Dorsolateral prefrontal cortex (tissue), 122 donors: ENCODE measurements at places on chromosomes 3 and 15. TPM values are rescaled to one million over a fixed set of nuclear protein-coding genes. Genes with fewer than 3 reads are reported as not detected.

TP63 gene
- total RNA-seq: 0.38 TPM

SAXO2 gene
- 8.3 TPM for total RNA-seq

P2RY1 gene
- 7.0 TPM for total RNA-seq

MCCC1 gene
- total RNA-seq: 49.8 TPM

STARD9 gene
- total RNA-seq: 29.2 TPM

TTLL13 gene
- total RNA-seq: 2.2 TPM

LMCD1 gene
- total RNA-seq: 11.7 TPM

TMEM212 gene
- not detected for total RNA-seq

CCNL1 gene
- 76.3 TPM for total RNA-seq

GOLGA6A gene
- total RNA-seq: 1.4 TPM

PEX5L gene
- total RNA-seq: 189 TPM

CEP19 gene
- total RNA-seq: 10.5 TPM

MAPKBP1 gene
- total RNA-seq: 67.1 TPM

PPM1L gene
- 99.3 TPM for total RNA-seq

GPR87 gene
- not detected for total RNA-seq

TUSC7 gene
- total RNA-seq: not detected

MEF2A gene
- total RNA-seq: 102 TPM

CATSPER2 gene
- total RNA-seq: 34.9 TPM

SPG21 gene
- total RNA-seq: 54.5 TPM

TMEM158 gene
- 21.4 TPM for total RNA-seq

ZNF385D gene
- 23.6 TPM for total RNA-seq

IL17RD gene
- total RNA-seq: 9.3 TPM

SMCO1 gene
- not detected for total RNA-seq

IL5RA gene
- 0.19 TPM for total RNA-seq

UBE2E2 gene
- total RNA-seq: 84.2 TPM

KNG1 gene
- total RNA-seq: 1.6 TPM

CCDC13 gene
- total RNA-seq: 8.9 TPM

CHL1 gene
- 192 TPM for total RNA-seq

PCSK6 gene
- 27.5 TPM for total RNA-seq

MUSTN1 gene
- 12.1 TPM for total RNA-seq

GPR149 gene
- 1.1 TPM for total RNA-seq

CCR3 gene
- total RNA-seq: not detected

TRPM7 gene
- 41.6 TPM for total RNA-seq

LRRC31 gene
- total RNA-seq: not detected

RBP2 gene
- total RNA-seq: not detected

OR5H2 gene
- total RNA-seq: not detected

SOX2 gene
- 65.4 TPM for total RNA-seq

CCDC80 gene
- total RNA-seq: 11.2 TPM

ITIH3 gene
- 9.9 TPM for total RNA-seq

ST3GAL6 gene
- total RNA-seq: 24.1 TPM

GPX1 gene
- 118 TPM for total RNA-seq

IGSF11 gene
- 64.9 TPM for total RNA-seq

MST1 gene
- 18.1 TPM for total RNA-seq

CELF6 gene
- total RNA-seq: 20.0 TPM

TNFSF10 gene
- total RNA-seq: 7.5 TPM

PLS1 gene
- total RNA-seq: 5.9 TPM
